Suppressor macrophage (primary cell): ENCODE measurements at places on chromosomes 1 and 21.

DNA sequence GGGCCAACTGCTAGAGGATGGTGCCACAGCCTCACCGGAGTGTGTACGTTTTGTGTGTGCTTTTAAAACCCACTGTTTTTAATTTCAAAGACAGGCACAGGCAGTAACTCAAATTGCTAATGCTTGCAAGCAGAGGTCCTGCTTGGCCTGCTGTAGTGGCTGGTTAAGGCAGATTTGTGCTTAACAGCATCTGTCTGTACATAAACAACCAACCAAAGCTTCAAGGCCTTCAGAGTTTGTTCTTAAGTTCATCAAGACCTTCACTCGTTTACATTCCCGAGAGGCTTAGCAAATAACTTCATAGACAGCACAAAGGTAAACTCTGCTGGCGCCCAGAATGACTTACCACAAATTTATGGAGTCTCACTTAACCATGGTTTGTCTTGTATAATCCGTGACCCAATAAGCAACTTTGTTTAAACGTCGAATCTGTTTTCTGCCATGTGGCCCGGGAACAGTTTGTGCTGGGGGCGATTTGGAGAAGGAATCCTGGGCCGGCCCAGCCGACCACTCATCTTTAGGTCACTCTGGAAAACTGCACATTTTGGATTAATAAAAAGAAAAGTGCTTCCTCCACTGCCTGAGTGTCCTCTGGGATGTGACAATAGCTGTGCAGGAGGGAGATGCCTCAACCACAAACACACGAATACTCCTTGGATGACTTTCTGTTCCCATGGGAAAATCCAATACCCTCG is 58.1 kb downstream of the CAPZB start:
- DNase-seq: no peak

- DNase-seq: peak; percentile 71
These were observed 13.6 kb downstream of the PCNX2 start for GRCh38 chr1:233281711-233282581.

DNA sequence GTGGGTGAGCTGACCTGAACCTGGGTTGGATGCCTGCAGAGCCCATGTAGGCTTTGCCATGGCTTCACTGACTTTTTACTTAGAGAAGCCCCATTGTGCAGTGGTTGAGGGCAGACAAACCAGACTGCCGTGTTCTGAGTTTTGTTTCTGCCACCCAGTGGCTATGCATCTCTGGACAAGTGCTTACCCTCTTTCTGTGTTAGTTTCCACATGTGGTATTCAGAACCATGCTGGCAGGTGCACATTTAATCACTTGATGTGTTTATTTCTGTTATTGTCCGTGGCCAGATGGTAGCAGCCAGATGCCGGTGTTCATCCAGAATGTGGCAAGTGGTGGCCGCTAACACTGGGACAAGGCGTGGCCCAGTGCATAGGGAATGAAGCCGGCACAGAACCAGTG is 10.3 kb upstream of the PTPN7 start:
- DNase-seq: no peak

DNA sequence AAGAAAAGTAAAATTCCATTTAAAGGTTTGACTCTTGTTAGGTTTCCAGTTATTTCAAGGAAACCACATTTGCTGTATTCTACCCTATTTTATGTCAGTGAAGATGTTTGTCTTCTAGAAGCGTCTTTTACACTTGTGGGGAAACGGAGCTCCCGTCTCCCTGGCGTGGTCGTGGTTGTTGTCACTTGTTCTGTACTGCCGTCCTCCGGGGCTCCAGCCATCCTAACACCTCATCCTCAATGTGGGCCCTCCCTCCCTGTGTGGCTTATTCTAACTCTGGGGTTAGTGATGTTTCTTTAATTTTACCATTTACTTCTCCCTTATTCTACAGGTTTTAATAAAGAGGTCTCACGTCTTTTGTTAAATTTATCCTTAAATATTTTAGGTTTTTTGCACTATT is 52.7 kb upstream of the DIP2A start:
- no peak for DNase-seq

GRCh38 chr1:208520438-208521099 is 276.4 kb upstream of the PLXNA2 start:
- no peak for DNase-seq

- DNase-seq: peak; percentile 60
These were observed at the start of gene RAB3B for GRCh38 chr1:51990478-51990965. Gene RAB3B, minus strand, starts transcription at chr1:51990700. Its CDS starts 13,583 bp downstream, at chr1:51977117.

DNA sequence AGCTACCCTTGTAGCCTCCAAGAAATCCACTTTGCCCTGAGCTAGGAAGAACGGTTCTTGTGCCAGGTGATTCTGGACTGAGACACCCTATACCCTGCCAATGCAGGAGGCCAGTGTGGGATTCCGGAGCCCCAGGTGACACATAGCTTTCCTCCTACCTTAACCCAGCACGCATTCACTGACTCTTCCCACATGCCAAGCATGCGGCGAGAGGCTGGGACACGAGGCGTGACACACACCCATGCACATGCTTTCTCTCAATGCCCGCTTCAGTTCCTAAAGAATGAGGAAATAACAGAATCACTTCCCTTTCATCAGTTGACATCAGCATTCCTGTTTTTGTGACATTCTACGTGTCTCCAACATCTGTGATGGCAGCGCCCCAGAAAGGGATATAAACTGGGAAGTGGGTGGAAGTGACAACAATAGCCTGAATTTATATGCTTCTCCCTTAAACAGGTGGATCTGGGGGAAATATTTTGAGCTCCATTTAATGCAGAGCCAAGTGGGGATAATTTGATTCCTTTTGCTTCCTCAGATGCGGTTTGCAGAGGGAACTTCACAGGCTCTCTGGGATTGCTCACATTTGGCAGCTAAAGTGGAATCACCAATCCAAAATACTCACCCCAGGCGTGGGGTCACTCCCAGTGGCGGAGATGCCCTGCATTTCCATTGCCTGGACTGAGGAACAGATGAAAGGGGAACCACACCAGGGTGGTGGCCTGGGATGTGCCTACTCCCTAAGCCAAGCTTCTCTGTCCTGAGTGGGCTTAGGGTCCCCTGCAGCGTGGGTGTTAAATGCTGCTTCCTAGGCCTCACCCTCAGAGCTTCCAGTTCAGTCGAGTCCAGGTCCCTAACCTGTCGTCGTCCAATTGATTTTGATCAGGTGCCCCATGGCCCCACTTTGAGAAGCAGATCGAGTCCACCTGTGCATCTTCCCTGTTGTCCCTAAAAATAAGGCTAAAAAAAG is 445.1 kb downstream of the SIPA1L2 start:
- DNase-seq: peak; percentile 21

DNA sequence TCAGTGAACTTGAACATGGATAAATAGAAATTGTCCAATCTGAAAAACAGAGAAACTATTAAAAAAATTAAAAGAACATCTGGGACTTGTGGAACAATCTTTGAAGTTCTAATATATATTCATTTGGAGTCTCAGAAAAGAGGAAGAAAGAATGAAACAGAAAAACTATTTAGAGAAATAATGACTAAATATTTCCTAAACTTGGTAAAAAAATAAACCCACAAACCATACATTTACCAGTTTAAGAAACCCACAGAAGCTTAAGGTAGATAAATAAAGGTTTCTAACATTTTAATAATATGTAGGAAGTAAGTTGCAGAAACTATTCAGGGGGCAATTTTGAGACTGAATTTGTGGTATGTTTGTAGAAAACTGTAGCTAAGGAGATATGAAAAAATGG is 437.8 kb downstream of the PTBP2 start:
- peak; percentile 12 for DNase-seq

- DNase-seq: no peak
These were observed 146.3 kb downstream of the NRIP1 start for GRCh38 chr21:14918527-14918926.

DNA sequence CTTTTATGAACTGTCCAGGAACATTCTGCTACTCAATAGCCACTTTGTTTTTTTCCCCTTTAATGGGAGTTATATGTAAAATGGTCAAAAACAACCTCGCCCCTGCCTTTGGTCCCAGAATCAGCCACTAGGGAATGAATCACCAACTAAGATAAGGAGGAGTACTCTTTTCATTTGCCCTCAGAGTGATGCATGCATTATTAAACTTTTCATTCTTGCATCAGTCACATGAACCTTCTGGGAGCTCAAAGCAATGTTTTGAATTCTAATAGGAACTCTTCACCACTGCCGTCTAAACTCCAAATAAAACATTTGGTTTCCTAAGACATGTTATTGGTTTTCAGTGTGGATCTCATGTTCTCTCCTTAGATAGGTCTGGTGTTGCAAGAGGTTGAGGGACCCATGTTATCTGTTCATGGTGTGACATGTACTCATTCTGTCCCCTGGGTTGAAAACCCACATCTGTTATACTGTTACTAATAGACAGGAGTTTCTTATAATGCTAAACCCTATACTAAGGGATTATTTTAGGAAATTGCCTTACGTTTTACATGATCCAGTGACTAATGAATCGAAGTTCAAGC is 17.8 kb upstream of the HSD17B7 start:
- DNase-seq: no peak

GRCh38 chr1:207962716-207963426 is 51.9 kb upstream of the CD34 start:
- peak; percentile 54 for DNase-seq

DNA sequence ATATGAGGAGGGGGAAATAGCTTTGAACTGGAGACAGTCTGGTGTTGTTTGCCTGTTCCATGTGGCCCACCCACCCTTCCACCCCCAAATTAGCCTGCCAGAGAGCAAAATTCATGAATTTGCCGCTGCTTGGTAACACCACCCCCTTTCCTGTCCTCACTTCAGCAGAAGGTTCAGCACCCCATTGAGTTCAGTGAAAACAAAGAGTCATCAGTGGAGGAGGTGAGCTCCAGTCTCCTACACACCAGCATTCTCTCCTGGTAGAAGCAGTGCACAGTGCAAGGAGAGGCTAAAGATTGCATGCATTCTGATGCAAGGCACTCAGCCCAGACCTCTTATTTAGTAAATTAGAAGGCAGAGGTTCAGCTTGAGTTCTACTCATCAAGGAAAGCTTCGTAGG is 99.7 kb upstream of the DYNLT5 start:
- no peak for DNase-seq

DNA sequence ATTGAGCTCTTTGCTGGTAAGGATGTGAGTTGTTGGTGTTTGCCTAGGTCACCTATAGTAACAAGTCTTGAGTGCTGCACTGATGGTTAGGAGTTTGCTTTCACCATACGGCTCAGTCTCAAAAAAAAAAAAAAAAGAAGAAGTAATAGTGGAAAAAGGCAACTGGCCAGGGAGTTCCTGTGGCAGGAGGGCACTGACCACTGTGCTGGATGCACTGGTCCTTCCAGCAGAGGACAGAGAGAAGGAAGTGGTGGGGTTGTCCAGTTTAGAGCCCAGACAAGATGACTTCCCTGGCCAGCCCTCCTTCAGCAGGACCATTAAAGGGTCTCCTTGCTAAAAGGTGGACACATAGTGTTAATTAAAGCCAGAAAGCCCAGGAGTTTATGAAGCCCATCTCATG is 11.9 kb upstream of the PTCH2 start:
- peak; percentile 63 for DNase-seq

GRCh38 chr1:42676534-42677087 is 5.6 kb upstream of the YBX1 start:
- no peak for DNase-seq

DNA sequence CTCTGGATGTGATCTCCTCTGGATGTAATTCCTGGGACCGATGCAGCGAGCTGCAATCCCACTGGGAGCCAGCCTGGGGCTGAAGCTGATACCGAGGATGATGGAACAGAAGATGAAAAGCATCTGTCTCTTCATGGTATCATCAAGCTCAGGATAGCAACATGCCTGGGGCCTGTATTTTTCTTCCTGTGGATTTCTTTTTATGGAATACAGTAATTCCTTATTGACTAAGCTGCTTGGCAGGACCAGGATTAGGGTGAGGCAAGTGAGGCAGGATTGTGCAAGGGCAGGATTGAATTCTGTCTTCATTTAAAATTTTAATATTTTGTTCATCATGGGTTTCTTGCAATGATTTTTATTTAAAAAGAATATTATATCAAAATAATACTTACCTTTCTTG is 86.6 kb downstream of the SLC25A24 start:
- DNase-seq: no peak

- DNase-seq: no peak
These were observed 685.3 kb upstream of the ADGRL2 start for GRCh38 chr1:81115422-81115821.

GRCh38 chr1:75559800-75560199 is 51.1 kb downstream of the SLC44A5 start:
- DNase-seq: no peak
